Skin of body (tissue), 3 donors: ENCODE measurements at places on chromosomes 7 and 10.

DNA sequence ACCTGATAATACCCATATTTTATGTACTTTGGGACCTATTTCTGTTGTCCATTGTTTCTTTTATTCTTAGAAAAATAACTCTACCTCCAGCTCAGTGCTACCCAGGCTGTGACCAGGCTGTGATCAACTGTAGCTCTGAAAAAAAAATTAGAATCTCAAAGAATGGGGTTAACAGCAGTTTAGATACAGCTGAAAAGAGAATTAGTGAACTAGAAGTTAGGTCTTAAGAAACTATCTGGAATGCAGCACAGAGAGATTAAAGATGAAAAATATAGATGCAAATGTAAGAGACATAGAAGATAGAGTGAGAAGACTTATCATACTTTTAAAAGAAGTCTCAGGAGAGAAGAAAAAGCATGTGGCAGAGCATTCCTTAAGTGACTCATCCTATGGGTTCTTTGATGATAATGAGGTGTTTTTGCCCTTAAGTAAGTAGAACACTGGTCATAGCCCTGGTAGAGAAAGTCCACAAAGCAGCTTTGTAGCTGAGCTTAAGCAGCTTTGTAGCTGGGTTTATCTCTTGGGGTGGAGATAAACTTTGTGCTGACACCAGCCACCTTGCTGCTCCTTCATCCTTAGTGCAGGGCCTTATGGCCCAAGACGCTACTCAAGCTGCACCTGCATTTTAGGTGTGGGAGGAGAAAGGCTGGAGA, 27.3 kb upstream of the SFRP5 start:
- no peak for DNase-seq

DNA sequence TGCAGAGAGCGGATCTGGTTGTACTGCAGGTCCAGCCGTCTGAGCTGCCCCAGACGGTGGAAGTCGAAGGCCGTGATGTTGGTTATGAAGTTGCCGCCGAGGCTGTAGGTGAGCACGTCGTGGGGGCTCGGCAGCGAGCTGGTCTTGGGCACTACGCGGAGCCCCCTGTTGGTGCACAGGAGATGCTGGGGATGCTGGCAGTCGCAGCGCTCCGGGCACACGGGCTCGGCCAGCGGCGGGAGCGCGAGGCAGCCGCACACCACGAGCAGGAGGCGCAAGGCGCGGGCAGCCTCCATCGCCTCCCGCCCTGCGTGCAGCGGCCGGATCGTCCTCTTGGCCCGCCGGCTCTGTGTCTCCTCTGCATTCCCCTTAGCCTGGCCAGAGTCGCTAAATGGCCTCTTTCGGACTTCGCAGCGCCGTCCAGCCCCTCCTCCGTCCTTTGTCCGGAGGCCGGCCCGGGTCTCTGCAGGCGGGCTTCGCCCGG, 337 bp downstream of the TRIL start:
- DNase-seq: no peak

- no peak for DNase-seq
These were observed 842.5 kb downstream of the GRID1 start for GRCh38 chr10:85524001-85524666.

DNA sequence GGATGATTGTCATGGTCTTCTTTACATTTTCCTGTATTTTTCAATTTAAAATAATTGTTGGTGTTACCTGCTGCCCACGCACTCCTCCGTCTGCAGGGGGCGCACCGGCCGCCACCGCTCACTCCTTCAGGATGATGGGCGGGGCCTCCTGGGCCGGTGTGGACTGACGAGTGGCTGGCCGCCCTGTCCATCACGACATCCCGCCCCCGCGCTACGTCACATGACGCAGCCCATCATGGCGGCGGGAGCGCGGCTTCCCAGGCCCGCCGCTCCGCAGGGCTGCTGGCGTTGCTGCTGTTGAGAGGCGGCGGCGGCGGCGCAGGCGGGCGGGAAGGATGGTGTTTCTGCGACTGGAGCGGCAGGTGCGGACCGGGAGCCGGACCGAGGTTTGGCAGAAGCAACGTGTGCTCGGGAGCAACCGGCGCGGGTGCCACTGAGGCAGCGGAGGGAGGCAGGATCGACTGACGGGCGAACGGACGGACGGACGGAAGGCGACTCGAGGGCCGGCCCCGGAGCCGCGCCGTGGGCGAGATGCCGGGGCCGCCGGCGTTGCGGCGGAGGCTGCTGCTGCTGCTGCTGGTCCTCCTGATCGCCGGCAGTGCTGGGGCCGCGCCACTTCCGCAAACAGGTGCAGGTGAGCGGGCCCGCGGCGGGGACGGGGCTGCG, at the start of gene LMTK2:
Gene LMTK2 (plus strand): TSS at position 216 of the 666 bp plus-strand sequence. CDS start 316 bp downstream, at position 532.
- DNase-seq: peak; percentile 90

DNA sequence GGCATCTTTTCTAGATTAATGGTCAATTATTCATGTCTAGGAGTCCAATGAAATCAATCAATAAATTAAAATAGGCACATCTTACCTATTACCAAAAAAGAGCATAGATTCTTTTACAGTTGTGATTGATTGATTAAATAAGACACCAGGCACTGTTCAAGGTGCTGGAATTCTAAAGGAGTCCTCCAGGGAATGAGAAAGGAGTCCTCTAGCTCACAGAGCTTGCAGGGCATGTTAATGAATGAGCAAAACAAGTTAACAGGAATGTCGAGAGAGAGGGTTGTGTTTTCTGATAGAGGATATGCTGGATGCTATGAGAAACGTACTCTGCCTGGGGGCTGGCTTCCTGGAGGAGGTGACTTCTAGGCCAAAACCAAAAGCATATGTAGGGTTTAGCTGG, 191.4 kb downstream of the BMPER start:
- no peak for DNase-seq
